Left renal pelvis (tissue), 4 donors: ENCODE measurements at places on chromosomes 7 and 10. TPM values are rescaled to one million over a fixed set of nuclear protein-coding genes. Genes with fewer than 3 reads are reported as not detected.

DNA sequence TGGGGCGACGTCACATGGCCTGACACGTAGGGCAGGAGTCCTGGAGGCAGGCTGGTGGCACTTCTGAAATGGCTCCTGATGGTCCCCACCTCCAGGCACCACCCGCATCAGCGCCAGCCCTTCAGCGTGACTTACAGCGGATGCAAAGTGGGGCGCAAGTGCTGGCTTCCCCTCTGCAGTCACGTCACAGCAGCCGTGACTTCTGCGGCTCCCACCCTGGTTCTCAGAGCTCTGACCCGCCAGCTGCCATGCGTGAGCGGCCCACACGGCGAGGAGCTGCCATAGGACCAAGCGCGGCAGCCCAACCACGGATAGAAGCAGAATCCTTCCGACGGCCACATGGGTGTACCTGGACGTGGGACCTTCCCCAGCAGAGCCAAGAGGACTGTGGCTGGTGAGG is 159.0 kb downstream of the ELFN1 start:
- no peak for DNase-seq

GRCh38 chr7:76155938-76156337 is 45.8 kb upstream of the SRRM3 start:
- no peak for DNase-seq

DNA sequence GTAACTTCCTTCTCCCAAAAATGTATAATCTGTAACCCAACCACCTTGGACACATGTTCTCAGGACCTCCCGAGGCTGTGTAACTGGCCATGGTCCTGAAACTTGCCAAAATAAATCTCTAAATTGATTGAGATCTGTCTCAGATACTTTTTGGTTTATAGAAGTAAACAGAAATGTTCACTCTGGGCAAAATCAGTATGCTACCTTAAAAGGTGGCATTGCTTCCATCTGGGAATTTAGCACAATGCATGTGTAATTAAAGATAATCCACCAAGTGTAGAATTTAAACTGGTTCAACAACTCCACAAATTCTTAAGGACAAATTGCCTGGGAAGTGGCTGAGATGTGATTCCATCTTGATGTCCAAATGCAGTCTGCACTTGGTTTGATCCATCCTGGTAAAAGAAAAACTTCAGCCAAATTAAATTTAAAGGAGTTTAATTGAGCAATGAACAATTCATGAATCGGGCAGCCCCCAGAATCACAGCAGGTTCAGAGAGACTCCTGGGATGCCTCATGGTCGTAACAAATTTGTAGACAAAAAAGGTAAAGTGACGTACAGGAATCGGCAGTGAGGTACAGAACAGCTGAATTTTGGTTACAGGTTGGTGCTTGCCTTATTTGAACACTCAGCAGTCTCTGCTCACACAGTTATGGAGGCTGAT is 102.6 kb upstream of the PFKP start:
- no peak for DNase-seq

- DNase-seq, result no peak
Measured at GRCh38 chr10:6234371-6234770, 31.6 kb downstream of the PFKFB3 start.

GRCh38 chr7:49403844-49404243 is 369.6 kb upstream of the VWC2 start:
- no peak for DNase-seq

- DNase-seq, result no peak
Measured at GRCh38 chr7:44565097-44565794, 8.5 kb downstream of the DDX56 start.

DNA sequence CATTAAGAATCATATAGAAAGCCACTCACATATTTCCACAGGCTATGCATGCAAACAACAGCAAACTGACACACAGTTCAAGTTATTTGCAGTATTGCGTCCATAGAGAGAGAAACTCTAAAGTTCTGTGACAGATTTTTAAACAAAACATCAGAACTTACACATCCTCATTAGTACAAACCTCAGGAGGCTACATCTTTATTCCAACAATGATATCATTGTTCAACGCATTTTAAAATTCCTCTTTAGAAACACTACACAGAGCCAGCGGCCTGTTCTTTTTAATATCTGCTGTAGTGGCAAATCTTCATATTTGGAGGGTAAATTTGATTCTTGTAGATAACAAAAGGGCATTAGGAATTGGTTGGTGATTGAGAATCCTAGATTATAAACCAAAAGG is 55.9 kb upstream of the NFE2L3 start:
- no peak for DNase-seq

GRCh38 chr7:91436655-91437054 is 172.4 kb downstream of the FZD1 start:
- DNase-seq, result no peak

DNA sequence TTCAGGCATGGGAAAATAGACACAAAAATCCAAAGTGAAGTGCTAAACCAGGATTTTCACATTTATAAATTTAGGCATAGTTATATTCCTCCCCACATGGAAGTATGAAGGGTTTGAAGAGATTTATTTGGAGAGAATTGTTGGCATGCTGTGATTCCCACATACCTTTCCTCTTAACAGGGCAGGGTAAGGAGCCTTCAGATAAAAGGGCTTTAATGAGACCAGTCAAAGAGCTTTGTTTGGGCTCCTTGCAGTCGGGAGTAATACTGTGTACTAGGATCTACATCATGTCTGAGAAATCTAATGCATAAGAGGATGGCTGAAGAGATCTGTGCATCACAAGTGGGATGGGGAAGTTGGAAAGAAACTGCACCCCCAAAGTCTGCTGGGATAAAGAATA is 140.8 kb upstream of the PTN start:
- DNase-seq, result no peak

- no peak for DNase-seq
Measured at GRCh38 chr10:108014902-108015177, 850.3 kb upstream of the SORCS1 start.

- DNase-seq, result no peak
Measured at GRCh38 chr7:78345293-78345911, 546.8 kb downstream of the PHTF2 start.

TMEM229A gene
- polyA plus RNA-seq, result 0.53 TPM

PNLIP gene
- polyA plus RNA-seq, result not detected

LFNG gene
- 10.7 TPM for polyA plus RNA-seq

DNA sequence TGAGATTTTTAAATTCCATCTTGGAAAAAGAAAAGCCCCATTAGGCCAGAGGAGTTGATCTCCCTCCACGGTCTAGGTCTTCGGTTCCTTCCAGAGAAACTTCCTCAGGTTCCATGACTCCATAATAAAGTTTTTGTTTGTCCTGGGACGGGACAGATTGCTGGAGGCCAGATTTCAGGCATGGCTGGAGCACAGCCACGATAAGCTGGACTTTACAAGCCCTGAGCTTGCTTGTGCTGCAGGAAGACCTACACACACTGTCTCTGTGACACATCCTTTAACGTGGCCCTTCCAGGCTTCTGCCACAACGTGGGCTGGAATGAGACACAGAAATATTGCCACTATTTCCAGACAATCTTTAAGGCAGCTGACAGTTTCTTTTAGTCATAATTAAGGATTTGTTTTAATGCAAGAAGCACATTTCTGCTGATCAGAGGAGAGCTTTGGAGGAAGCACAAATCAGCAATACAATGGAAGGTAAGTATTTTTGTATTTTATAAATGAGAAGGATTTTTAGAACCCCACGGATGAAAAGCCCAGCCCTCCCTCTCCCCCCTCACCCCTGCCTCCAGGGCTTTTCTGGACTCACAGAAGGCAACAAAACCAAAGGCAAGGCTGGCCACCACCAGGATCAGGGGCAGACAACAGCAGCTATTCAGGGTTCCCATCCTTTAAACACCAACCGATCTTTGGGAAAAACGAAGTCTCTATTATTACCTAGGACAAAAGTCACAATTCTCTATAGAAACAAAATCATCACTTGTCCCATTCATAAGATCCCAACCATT is 6.5 kb downstream of the CTBP2 start:
- no peak for DNase-seq
